ENCODE measurements at places on chromosomes 7 and 10.
A peak's percentile ranks its signal among the peaks of the same experiment; 100 is the strongest.

DNA sequence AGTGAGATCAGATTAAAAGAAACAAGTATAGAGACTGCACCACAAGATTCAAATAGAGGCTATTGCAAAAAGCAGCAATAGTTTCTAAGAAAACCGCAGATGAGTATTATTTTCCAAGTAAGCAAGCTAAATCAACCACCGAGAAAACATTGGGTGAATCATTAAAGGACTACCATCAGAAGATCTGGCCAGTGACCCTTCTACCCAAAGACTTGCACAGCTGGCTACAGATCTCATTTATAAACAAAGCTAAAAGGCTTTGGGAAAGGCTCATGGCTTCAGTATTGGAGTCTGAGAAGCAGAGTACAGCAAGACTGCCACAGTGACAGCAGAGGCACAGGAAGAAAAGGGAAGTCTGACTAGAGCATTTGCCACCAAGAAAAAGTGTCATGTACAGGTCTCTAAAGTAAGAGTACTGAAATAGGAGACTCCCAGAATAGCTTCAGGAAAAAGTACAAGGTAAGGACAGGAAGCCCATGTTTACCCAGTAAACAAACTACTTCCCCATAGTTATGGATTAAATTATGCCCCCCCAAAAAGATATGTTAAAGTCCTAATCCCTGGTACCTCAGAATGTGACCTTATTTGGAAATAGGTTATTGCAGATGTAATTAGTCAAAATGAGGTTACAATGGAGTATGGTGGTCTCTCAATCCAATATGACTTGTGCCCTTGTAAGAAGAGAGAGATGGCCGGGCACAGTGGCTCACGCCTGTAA, 19.0 kb downstream of the STEAP1 start:
- DNase-seq = peak; percentile 64

DNA sequence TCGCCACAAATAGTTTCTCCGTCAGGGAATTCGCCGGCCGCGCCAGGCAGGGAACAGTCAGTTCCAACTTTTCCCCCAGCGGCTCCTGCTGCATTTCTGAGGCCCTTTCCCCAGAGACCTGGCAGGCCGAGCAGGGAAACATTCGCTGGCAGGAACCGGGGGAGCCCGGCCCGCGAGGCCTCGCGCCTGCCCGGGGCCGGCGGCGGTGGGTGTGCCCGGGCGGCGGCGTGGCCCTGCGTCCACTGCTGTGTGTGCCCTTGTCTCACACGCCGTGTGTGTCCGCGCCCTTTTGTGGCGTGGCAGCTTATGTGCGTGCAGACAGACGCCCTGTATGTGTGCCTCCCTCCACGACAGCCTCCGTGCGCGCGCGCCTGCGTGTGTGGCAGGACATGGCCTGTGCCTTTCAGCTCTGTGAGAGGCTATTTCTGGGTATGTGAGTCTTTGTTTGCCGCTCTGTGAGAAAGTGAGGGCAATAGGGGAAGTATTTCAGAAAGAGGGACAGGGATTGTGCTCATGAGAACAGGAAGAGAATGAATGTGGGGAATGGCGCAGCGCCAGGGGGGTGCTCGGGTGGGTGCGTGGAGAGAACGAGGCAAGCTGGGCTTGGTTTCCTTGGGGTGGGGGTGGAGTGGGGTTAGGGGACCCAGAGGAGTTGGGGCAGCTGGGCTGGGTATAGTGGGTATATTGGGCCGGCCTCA, 689 bp upstream of the SMARCD3 start:
- no peak for DNase-seq

DNA sequence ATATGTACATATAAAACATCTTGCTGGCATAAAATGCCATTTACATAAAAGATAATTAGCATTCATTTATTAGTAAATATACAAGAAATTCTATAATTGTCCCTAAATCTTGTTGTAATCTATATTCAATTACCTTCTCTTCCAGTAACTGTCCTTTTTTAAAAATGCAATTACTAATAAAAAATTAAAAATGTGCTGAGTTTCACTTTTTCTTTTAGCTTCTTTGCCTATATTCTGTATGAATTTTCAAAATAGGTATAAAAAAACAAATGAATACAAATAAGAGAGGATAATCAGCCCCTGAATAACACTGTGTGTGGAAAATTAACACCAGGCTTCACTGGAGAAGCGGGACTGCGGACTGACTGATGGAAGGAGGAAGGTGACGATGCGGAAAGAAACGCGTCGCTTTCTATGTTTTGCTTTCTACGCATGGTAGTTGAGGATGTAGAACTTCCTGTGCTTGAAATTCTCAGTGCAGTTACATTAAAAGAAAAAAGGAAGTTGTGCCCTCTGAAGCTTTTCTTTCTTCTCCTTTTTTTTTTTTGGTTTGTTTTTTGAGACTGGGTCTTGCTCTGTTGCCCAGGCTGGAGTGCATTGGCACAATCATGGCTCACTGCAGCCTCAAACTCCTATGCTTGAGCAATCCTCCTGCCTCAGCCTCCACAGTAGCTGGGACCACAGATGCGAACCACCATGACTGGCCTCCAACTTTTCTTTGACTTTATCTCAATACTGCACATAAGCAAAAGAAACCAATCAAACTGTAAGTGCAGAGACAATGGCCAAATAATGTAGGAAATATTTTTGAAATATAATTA, 7.4 kb upstream of the ZMYND11 start:
- peak; percentile 65 for DNase-seq

DNA sequence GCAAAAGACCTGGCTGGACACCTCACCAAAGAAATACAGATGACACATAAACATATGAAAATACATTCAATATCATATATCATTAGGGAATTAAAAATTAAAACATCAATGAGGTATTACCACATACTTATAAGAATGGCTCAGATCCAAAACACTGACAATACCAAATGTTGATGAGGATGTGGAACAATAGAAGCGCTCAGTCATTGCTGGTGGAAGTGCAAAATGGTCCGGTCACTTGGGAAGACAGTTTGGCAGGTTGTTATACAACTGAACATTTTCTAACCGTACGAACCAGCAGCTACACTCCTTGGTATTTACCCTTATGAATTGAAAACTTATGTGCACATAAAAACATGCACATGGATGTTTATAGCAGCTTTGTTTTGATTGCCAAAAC, 38.5 kb downstream of the ZMYND11 start:
- no peak for DNase-seq

GRCh38 chr7:30859940-30860496, 51.6 kb upstream of the AQP1 start:
- no peak for DNase-seq

DNA sequence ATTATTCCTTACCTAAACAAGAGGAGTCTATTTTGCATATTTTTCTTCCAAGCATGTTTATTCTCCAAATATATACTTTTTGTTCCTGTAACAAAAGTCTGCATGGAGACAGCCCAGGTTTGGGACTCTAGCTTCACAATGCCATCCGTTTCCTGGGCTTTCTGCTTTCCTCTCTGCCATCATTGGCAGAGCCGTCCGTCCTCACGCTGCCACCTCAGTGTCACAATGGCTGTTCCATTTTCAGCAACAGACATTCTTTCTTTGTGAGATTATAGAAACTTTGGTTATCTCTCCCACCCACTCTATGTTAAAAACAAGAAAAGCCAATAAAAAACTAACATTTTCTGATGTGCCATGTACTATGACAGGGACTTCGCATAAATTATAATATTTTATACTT, 825.2 kb downstream of the REEP3 start:
- no peak for DNase-seq

GRCh38 chr7:134678115-134678514, 31.5 kb downstream of the BPGM start:
- DNase-seq = no peak
